ENCODE measurements at places on chromosomes 2 and 18.

DNA sequence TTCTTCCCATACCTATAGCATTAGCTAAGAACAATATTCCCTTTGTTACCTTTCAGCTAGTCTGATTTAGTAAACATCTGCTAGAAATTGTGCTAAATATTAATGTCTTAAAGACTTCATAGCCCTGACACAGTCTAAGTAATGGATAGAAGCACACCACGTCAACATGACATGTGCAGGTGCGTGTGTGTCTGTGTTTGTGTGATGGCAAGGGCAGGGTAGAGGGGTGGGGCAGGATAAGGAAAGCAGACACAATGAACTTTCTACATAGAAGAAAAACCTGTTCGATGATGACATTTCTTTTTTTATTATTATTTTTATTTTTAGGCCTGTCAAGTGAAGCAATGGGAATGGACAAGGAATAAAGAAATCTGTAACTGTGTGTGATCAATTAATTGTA lies 223.3 kb downstream of the NOL4 start:
- DNase-seq: no peak

GRCh38 chr2:41933585-41934320 lies 114.1 kb upstream of the PKDCC start:
- DNase-seq: no peak

DNA sequence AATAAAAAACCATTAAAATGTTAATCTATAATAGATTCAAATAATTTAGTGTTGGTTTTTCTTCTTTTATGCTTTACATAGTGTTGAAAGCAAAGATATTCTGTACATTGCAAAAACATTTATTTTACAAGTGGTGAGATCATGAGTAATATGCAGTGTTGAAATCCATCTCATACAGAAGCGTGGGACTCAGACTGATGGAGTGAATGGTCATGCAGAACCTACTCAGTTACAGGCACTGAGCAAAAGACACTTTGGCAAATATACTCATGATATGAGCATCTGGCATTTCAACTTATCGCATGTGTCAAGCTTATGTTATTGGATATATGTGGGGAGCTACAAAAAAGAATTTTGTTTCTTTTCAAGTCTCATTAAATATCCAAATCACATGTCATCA lies 620.2 kb upstream of the NETO1 start:
- DNase-seq: no peak

DNA sequence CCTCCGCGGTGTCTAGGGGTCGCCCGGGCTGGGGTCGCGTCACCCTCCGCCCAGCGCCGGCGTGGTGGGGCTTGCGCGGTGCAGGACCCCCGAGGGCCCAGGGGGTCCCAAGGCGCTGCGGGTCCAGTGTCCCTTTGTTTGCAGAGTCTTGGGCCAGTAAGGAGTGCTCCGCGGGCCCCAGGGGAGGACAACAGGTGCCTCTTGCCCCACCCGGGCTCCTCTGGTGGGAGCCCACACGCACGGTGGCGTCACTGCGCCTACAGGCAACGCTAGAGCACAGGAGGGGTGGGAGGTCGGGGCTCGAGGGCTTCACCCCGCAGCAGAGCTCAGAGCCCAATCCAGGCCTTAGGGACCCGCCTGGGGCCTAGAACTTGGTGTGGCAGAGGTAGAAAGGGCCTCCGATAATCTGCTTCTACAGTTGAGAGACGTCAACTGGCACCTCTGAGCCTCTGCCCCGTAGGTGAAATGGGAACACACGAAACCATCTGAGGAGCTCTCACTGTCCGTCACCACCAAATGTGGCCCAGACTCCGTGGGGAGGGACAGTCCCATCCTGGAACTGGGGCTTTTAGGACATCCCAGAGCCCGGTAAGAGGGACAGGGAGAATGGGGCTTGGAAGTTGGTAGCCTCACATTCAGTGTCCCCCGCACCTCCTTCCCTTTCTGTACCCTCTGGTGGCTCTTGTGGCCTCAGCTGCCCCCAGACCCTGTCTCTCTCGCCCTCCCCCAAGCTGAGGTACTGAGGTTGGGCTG lies 1.4 kb downstream of the ARID5A start:
- no peak for DNase-seq

GRCh38 chr2:28628506-28628905 lies 123.1 kb upstream of the PPP1CB start:
- no peak for DNase-seq

DNA sequence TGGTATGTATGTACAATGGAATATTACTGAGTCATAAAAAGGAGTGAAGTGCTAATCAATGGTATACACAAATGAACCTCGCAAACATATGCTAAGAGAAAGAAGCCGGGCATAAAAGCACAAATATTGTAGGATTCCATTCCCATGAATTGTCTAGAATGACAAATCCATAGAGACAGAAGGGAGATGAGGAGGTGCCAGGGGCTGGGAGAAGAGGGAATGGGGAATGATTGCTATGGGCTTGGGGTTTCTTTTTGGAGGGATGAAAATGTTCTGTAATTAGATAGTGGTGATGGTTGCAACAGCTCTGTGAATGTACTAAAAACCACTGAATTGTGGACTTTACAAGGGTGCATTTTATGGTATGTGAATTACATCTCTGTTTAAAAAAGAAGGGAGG lies 73.5 kb downstream of the GLI2 start:
- DNase-seq: no peak

DNA sequence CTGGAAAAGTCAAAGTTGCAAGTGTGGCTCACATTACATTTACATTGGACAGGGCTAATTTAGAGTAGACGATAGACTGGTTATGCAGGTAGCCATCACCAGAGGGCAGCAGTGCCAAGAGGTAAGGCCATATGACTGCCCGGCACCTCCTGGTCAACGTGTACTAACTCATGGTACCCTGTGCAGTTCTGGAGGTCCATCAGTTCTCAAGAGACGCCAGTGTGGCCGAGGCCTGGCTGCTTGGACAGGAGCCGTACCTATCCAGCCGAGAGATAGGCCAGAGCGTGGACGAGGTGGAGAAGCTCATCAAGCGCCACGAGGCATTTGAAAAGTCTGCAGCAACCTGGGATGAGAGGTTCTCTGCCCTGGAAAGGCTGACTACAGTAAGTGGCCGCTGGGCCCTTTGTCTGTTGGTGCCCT lies 65.8 kb upstream of the EML6 start:
- no peak for DNase-seq

GRCh38 chr2:189302274-189302948 lies 122.8 kb upstream of the COL5A2 start:
- DNase-seq: no peak

DNA sequence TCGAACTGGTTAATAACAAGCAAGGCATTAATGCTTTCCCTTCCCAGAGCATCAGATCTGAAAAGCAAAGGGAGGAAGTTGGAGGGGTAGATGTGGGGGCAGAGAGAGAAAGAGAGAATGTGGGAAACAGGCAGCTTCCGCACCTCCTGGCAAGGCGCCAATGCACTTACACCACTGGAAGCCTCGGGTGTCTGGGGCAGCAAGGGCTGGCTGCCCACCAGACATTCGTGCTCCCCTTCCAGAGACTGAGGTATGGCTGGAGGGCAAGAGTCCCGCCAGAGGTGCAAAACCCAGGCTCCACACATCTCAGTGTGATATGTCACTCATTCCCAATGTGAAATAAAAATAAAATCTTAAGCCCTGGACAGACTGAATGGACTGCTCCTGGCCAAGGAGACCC lies 46.4 kb downstream of the TEX51 start:
- no peak for DNase-seq

GRCh38 chr2:151374436-151374835 lies 17.0 kb downstream of the TNFAIP6 start:
- DNase-seq: peak; percentile 56

- no peak for DNase-seq
Observed at GRCh38 chr18:64254399-64255093, 105.7 kb upstream of the LINC00305 start.

GRCh38 chr2:213022987-213023386 lies 128.4 kb downstream of the IKZF2 start:
- DNase-seq: no peak

DNA sequence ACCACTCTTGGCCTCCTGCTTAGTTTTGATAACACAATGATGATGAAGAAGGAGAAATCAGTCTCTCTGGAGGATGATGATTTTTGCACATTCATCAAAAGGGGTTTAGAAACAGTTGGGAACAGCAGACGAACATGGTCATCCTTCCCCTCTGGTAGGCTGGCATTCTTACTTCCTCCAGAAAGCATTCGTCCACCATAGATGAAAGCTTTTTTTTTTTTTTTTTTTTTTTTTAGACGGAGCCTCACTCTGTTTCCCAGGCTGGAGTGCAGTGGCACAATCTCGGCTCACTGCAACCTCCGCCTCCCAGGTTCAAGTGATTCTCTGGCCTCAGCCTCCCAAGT lies 43.5 kb upstream of the TTC39C start:
- DNase-seq: no peak

GRCh38 chr18:48456838-48457237 lies 47.7 kb upstream of the ZBTB7C start:
- DNase-seq: no peak

DNA sequence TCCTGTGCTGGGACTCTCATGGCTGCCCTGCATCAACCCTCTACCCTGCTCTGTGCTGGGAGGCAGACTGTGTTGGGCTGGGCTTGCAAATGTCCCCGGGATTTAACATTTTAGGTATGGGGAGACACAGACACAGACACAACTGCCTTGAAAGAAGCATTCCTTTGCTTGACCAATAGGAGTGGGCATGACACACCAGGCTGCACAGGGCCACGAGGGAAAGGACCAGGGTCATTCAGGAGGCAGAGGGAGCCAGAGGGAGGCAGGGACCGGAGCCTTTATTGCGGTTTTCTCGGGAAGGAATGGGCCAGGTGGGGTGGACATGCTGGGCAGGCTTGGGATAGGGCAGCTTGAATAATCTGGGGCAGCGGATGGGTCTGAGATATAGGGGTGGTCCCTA lies 238.7 kb upstream of the COPS8 start:
- DNase-seq: no peak

DNA sequence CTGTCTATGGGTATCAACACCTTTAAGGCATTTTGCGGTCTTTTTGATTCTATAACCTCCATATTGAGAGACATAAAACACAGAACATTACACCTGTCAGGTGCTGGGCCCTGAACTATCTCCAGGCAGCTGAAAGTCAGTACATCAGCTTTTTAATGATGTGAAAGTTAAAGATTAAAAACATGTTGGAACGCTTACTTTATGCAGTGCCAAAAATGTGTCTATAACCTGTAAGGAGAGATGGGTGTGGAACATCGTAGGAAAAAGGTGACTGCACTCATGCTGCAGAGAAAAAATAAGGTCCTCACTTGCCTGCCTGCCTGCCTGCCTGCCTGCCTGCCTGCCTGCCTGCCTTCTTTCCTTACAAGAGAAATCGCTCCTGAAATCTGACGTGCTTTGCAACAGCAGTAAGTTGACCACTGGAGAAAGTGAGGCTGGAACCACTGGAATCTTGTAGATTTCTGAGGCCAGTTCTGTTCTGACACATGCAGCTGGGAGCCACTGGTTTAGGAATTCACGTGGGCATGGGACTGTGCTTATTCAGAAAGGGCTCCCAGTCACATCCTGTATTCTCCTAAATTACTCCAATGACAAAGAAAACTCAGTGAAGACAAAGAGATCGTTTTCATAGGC lies 34.1 kb downstream of the BCL11A start:
- DNase-seq: no peak

Measured in HFF-Myc (cell line).